ENCODE measurements at places on chromosomes 1 and 21.

- no peak for DNase-seq
These were observed 136.0 kb upstream of the KLHDC7A start for GRCh38 chr1:18344755-18345154.

GRCh38 chr1:230206976-230207375 lies 139.9 kb downstream of the GALNT2 start:
- no peak for DNase-seq

GRCh38 chr1:2404890-2405511 lies 7.4 kb downstream of the PEX10 start:
- DNase-seq, result peak; percentile 27

DNA sequence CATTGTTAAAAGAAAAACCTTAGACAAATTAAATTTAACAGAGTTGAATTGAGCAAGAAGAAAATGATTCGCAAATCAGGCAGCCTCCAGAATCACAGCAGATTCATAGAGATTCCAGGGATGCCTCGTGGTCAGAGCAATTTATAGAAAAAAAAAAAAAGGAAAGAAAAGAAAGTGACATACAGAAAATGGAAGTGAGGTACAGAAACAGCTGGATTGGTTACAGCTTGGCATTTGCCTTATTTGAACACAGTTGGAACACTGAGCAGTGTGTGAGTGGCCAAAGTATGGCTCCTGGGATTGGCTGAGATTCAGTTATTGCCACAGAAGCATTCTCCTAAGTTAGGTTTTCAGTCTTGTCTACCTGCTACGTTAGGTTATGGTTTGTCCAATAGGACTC lies 9.1 kb upstream of the C21orf91 start:
- peak; percentile 74 for DNase-seq

GRCh38 chr1:185244015-185244747 lies 72.9 kb downstream of the IVNS1ABP start:
- DNase-seq, result peak; percentile 59

GRCh38 chr1:93822730-93823425 lies 56.1 kb downstream of the DNTTIP2 start:
- DNase-seq, result no peak

- DNase-seq, result peak; percentile 84
These were observed 28.4 kb downstream of the HMGN2 start for GRCh38 chr1:26500488-26501175.

DNA sequence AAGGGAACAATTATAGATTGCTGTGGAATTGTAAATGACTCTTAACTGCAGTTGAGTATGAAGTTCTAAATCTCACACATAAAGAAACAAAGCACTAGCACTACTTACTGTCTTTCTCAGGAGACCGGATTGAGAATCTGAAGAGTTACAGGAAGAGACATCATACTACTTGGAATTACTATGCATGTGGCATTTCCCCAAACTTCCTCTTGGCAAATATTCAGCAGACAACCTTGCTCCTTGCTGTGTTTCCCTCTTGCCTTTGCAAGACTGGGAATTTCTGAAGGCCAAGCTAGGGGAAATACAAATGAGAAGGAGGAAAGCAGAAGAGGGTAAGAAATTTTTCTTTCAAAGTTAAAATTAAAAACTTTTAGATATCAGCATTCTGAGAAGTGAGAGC lies 173.6 kb upstream of the KCTD3 start:
- DNase-seq, result no peak

DNA sequence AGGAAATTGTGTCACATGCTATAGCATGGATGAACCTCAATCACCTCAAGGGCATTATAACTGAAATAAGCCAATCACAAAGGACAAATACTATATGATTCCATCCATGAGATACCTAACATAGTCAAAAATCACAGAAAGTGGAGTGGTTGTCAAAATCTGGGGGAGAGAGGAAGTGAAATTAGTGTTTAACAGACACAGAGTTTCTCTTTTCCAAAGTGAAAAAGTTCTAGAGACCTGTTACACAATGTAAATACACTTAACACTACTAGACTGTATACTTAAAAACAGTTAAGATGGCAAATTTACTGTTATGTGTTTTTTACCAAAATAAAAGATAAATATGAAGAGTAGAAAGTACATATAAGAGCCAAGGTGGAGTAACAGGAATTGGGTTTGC lies 31.8 kb downstream of the ZNF644 start:
- DNase-seq, result no peak

Measured in fibroblast of skin of scalp (primary cell).